Calu3 (cell line): ENCODE measurements at places on chromosomes 2 and 18. TPM values are rescaled to one million over a fixed set of nuclear protein-coding genes. Genes with fewer than 3 reads are reported as not detected.

- no peak for DNase-seq
Observed at GRCh38 chr2:9250091-9250490, 43.5 kb downstream of the ASAP2 start.

DNA sequence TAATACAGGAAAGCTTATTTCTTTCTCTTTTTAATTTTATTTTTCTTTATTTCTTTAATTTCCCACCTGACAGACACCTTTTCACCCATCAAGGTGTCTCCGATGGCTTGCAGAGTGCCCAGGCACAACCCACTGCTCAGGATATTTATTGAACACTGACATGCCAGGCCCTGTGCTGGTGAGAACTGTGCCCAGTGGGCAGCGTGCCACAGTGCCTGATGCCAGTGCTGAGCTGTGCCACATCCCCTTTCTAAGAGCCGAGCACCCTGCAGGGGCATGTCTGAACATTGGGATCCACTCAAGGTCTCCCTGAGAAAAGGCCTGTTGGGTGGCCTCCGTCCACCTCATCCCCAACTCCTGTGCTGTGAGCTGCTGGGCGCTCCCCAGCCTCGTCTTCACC is 158.6 kb upstream of the RAB6C start:
- DNase-seq, result no peak

- DNase-seq, result no peak
Observed at GRCh38 chr2:194004590-194005206, 1652.3 kb upstream of the SLC39A10 start.

- DNase-seq, result no peak
Observed at GRCh38 chr2:100879296-100879695, 59.4 kb downstream of the NPAS2 start.

GRCh38 chr2:106105151-106105922 is 88.8 kb downstream of the UXS1 start:
- no peak for DNase-seq

GRCh38 chr18:23580677-23581367 is 5.5 kb downstream of the NPC1 start:
- DNase-seq, result no peak

DNA sequence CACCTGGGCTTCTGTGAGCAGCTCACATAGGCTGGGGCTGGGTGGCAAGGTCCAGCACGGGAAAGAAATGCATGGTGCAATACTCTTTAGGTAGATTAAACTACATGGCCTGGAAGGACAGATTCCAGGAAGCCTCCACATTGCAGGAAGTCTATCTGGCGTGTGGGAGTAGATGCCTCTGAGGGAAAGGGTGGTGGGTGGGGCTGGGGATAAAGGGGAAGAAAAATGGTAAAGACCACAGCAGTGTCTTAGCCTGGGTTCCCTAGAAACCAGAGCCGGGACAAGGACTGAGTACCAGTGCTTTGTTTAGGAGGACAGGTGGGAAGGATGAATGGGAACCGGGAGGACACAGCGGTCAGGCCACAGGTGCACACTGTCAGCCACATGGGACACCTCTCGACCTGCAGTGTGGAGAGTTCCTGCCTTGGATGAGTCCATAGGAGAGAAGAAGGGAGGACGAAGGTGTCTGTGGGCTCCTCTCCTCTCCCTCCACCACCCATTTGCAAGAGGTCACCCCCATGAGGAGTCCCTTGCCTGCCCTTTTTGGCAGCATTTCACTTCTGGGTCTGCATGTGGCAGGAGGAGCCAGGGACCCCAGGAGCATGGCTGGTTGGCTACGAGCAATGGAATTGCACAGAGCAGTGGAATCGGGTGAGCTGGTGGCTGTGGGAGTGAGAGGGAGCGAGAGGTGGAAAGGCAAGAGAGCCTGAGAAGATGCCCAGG is 91.5 kb upstream of the HS6ST1 start:
- DNase-seq, result no peak

DNA sequence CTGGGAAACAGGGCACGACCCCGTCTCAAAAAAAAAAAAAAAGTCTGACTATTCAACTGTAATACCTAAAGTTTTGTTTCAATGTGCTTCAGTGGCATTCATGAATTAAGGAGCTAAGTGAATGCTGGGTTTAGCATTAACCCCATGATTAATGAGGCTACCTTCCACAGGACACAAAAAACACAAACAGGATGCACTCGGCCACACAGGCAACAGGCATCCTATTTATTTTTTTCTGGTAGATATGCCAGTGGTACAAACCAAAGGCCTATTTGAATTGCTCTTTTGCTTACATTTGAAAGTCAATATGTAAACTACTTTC is 48.3 kb downstream of the CDH2 start:
- no peak for DNase-seq

DNA sequence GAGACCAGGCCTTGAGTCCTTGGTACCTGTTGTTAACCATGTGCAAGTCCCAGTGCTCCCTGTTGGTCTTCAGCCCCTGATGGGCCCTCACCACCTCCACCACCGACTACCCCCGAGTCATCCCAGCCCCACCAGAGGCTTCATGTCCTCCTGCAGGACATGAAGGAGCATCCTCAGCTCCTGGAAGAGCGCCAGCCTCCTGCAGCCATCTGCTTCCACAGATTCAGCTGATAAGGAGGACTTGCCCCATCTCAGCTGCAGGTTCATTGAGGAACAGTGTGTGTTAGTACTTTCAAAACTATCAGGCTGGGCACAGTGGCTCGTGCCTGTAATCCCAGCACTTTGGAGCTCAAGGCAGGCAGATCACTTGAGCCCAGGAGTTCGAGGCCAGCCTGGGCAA is 151.9 kb downstream of the ATP9B start:
- DNase-seq, result no peak

DNA sequence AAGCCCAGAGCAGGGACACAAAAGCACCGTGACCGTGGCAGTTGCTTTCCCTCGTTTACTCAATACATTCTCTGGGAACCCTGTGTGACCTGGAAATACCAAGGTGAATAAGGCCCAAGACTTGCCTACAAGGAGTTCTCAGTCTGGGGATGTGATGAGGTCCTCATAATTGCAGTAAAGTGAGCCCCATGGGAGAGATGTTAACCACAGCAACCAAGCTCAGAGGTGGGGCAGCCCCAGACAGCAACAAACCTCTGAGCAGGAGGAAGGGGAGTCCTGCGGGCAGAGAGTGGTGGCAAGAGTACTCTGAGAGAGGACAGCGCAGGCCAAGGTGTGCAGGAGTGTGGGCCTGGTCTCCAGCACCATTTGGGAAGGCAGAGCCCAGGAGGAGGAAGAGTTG is 91.6 kb downstream of the TTC32 start:
- no peak for DNase-seq

DNA sequence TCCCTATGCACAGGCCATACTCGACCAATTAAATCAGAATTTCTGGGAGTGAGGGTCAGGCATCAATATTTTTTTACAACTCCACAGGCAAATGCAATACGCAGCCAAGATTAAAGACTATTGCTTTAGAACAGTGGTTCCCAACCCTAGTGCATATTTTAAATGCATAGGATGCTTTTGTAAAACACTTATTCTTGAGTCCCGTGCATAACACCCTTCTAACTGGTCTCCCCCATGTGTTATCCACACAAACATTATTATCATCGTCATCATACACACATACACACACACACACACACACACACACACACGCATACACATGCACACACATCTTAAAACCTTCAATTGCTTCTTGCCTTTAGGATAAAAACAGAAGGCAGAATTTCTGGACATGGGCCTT is 145.0 kb upstream of the PELI1 start:
- no peak for DNase-seq

DNA sequence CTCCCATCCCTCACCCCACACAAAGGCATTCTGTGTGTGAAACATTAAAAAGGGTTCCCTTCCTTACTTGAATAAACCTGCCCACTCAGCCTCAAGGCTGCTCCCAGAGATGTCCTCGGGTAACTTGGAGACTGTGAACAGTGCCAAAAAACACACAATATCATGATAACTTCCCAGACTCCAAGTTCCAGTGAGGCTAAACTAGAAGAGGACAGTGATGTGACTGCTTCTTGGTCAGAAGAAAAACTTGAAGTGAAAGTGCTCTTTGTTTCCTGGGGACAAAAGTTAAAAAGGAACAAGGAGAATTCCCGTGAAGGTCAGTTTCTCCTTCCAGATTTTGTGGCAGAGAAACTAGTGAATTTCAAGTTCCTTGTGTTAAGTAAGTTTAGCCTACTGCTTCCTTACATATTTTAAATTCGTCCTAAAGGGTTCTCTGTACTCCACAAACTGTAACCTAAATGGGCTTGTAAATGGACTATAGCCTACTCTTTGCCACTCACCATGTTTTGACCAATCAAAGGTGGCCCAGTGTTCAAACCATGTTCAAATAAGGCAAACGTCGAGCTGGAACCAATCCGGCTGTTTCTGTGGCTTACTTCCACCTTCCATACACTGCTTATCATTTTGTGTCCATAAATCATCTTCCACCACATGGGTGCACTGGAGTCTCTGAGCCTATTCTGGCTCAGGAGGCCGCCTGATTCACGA is 20.4 kb downstream of the TPRKB start:
- DNase-seq, result no peak

DNA sequence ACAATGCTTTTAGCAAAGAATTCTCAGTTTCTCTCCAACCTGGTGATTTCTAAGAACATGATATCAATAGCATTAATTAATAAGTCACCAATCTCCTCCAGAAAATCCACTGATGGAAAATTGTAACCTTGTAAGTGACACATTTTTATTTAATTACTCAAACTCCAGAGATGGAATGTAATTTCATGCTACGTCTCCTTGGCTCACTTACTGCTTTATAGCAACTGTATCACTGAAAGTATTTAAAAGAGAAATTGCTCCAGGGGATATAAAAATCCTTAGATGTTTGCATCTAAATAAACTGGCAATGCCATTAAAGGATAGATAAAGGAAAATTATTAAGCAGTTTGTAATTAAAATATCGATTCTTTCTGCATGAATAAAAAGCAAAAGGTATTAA is 325.4 kb downstream of the TSN start:
- DNase-seq, result no peak

DNA sequence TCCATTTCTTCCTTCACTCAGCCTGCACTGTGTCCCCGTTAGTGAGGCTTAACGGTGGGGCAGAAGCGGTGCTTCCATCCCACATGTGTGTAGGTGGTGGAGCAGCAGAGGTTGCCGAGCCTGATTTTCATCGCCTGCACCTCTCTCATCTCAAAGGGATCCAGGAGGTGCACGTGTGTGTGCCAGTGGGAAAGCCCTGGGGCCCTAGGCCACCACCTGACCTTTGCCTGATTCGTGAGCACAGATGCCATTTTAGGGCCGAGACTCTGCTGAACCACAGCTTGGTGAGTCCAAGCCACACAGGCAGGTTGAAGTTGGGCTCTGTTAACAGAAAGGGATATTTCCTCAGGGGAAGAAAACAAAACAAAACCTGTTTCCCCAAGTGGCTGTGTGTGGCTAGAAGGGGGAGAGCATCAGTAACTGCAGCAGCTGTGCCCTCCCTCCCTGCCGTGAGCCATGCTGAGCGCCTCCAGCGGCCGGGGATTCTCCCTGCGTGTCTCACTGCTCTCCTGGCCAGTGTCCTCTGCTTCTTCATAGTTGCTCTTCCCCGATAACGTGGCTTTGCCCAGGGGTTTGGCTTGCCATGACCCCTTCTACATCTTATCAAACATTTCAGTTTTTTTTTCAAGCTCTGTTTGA is 81.5 kb downstream of the MAPRE2 start:
- no peak for DNase-seq

NT5C1B gene
- not detected in 2 replicates for total RNA-seq

TRIM43 gene
- total RNA-seq, result not detected in 2 replicates

SRD5A2 gene
- not detected in 2 replicates for total RNA-seq

DDX18 gene
- 106 and 114 TPM in 2 replicates for total RNA-seq

DAPL1 gene
- total RNA-seq, result not detected in 2 replicates
